ENCODE measurements at places on chromosomes 11 and 22.

- DNase-seq, result no peak
Observed at GRCh38 chr11:108680271-108680670, 15.4 kb downstream of the DDX10 start.

- DNase-seq, result no peak
Observed at GRCh38 chr11:41609511-41609910, 150.1 kb upstream of the LRRC4C start.

DNA sequence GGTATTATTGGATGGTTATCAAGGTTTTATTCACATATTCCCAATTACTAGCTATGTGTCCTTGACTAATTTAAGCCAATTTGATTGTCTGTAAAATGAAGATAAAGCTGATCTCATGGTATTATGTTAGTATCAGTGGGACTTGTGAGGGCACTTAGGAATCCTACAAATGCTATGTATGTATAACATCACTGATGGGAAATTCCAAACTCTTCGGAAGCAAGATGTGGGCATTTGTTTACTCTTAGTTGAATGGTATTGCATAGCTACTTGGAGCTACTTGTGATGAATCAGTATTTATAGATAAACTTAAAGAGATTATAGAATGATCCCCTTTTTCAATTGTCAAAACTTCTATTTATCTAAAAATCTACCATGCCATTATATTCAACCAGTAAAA, 239.9 kb downstream of the CNTN5 start:
- no peak for DNase-seq

GRCh38 chr22:31895411-31896123, 48.8 kb upstream of the YWHAH start:
- no peak for DNase-seq

GRCh38 chr22:43848366-43849171, 13.7 kb downstream of the SULT4A1 start:
- DNase-seq, result no peak

GRCh38 chr11:11983427-11983826, 25.0 kb downstream of the DKK3 start:
- no peak for DNase-seq

DNA sequence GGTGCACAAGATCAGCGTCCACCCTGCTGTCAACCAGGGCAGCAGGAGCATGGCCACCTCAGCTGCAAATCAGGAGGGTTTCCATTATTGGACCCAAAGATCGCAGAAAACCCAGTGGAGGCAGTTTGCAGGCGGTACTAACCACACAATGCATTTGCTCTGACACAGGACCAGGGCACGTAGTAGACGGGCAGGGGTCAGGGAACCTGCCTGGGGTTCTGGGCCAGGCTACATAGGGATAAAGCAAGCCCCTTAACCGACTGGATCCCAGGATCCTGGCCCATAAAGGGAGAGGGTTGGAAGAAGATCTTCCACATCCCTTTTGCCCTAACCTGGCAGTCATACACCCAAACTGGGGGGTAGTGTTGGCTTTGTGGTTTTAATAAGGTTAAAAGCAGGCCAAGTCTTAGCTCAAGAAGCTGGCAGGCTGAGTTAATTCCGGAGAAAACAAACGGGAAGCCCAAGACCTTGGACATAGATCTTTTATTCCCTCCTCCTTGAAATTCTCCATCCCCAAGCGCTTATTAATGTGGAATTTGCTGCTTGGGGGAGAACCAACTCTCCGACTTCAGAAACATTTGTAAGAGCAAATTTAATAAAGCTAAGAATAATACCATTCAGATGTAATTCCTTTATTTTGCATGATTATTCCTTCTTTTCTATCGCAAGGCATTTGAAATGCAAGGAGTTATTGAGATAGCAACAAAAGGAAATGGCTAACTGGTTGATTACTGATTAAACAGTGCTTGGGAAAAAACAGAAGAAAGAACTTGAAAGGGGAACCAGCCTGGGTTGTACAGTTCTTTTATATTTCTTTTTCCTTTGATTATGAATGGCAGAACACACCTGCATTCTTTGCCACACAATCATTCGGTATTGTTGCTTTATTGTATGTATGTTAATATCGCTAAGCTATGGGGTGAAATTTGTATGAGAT, 6.3 kb upstream of the ARHGAP8 start:
- DNase-seq, result no peak

GRCh38 chr11:27281740-27282590, 81.0 kb downstream of the CCDC34 start:
- DNase-seq, result no peak

DNA sequence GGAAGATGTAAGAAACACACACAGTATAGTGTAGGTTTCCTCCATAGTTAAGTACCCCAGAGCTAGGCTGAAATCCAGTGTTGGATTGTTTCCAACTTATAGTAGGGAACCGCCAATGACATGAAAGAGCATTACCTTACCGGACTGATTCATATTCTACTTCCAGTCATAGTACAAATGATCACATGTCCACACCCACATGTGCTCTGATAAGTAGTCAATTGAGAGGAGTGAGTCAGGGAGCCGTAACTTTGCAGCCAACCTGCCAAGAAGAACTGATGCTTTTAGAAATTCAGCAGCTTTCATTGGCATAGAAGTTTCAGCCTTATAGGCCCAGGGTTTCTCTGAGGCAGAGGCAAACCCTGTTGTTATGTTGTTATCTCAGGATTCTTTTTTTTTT, 240.6 kb downstream of the ETS1 start:
- no peak for DNase-seq

DNA sequence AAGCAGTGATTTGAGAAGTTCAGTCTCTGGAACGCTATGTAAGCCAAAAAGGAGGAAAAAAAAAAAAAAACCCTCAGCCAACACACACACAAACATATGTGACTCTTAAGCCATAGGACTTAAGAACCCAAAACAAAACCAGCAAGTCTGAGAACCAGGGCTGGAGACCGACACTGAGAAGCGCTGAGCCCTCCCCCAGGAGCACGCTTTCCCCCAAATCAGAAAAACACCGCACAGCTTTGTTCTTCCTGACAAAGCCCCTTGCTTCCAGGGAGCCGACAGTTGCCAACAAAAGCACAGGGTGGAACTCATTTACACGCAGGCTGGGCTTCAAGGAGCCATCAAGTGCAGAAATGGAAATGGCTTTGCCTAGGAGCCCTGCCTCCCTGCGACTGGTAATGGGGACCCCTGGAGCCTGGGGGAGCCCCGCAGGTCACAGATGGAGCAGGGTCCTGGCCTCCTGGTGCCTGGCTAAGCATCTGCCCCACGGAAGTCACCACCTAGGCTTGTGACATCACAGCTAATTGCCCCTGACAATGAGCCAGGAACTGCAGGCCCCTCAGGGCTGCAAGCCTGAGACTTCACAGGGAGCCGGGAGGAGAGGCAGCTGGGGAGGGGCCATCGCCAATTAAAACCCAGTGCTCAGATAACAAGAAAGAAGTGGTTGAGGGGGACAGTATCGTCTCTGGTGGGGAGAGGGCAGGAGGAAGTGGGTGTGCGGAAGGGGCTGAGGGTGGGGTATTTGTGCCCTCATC, 66.9 kb downstream of the NFAM1 start:
- DNase-seq, result no peak

GRCh38 chr11:71563406-71563805, 2.0 kb upstream of the KRTAP5-10 start:
- no peak for DNase-seq

- no peak for DNase-seq
Observed at GRCh38 chr22:25987948-25988347, 181.3 kb upstream of the SEZ6L start.

- no peak for DNase-seq
Observed at GRCh38 chr11:15484398-15484797, 369.7 kb downstream of the INSC start.

DNA sequence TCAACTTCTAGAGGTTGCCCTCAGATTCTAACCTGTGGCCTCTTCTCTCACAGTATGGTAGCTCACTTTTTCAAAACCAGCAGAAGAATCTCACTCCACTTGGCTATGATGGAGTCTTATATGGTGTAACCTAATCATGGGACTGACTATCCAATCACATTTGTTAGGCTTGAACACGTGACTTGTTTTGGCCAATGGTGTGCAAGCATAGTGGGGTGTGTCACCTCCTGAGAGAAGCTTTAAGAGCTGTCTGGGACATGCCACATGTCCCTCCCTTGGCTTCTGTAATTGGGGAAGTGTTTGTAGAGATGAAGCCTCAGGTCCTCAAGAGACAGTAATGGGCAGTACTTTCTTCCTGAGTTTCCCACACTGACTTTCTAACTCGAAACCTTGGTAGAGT, 12.8 kb upstream of the SMIM38 start:
- DNase-seq, result no peak

GRCh38 chr22:27750584-27751265, 50.8 kb downstream of the MN1 start:
- no peak for DNase-seq

DNA sequence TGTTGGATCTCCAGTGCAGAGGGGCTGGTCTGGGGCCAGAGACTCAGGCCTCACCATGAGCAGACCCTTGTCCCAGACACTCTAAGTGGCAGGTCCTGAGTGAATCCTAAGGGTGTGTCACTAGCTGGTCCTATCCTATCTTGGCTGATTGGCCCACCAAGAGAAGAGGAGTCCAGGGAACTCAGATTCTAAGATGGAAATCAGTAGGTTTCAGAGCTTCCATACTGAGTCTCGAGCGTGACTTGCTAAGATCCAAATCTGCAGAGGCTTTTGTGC, 10.9 kb downstream of the POU2AF1 start:
- DNase-seq, result no peak

Measured in stimulated activated CD4-positive, alpha-beta T cell treated with anti-CD3 and anti-CD28 coated beads, TNF-alpha, amount 100 ng/mL, for 4 hours (primary cell).